ENCODE measurements at places on chromosomes 11 and 22.

DNA sequence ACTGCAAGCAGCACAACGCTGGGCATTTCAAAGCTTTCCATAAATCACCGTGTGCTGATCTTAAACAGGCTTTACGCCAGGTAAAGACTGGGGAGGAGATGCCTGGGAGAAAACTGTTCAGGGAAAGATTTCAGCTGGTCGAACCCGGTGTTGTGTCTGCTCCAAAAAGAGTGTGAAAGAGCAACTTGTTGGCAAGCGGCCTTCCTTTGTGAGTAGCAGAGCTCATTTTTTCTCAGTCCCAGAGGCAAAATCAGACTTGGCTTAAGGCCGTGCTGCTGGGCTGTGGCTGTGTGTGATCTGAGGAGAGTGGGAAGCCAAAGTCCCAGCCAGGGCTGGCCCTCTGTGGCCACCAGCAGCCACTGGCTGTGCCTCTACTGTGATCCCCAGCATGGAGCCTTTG is 75.7 kb upstream of the E2F8 start:
- DNase-seq, result no peak

DNA sequence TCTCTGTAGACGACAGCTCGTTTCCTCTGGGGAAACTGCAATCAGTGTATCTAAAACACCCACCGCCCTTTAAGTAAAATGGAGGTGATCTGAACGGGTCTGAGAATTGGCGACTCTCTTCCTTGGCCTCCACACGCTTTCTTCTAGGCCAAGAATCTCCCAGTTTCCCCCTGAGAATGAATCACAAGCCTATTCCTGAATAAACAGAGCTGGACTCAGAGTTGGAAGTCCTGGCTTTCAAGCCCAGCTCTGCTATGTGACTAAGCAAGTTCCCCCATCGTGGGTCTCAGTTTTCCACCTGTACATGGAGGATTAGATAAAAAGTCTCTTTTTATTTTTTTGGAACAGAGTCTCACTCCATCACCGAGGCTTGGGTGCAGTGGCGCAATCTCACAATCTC is 200.4 kb downstream of the MN1 start:
- DNase-seq, result no peak

DNA sequence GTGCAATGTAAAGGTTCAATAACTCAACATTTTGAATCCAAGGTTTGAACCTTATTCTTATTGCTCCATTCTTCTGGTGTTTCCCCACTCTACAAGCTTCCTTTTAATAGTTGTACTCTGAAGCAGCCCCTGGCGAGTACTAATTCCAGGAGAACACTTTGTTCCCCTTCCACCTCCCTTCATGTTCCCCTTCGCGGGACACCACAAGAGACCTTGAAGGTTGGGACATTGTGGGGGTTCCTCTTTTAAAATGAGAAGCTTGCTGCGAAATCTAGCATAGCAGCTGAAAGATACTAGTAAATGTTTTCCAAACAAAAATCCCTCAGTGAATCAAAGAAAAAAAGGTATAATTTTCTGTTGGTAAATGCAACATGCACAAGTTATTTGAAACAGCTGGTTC is 626.3 kb upstream of the LRRC4C start:
- no peak for DNase-seq

DNA sequence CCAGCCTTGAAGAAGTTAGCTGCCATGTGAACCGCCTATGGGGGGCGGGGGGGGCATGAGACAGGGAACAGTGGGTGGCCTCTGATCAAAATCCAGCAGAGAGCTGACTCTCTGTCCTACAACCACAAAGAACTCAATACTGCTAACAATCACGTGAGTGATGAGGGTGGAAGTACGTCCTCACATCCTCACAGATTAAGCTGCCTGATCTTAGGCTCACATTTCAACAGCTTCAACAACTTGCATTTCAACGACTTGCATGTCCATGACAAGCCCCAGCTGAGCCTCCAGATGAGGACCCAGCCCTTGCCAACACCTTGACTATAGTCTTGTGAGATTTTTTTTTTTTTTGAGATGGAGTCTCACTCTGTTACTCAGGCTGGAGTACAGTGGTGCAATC is 51.6 kb downstream of the CLMP start:
- DNase-seq, result no peak

DNA sequence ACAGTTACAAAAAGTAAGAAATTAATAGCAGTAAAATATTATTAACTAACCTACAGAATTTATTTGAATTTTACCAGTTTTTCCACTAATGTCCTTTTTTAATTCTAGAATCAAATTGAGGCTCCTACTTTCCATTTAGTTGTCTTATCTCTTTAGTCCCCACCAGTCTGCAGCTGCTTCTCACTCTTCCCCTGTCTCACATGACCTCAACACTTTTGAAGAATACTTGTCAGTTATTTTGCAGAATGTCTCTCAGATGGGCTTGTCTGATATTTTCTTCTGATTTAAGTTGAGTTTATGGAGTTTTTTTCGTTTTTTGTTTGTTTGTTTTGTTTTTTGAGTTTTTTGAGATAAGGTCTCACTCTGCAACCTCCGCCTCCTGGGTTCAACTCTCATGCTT is 74.3 kb upstream of the ADORA2A start:
- DNase-seq, result no peak

- no peak for DNase-seq
Measured at GRCh38 chr11:60459345-60459744, 3.7 kb downstream of the MS4A1 start.

GRCh38 chr11:117572129-117572528 is 224.9 kb downstream of the DSCAML1 start:
- DNase-seq, result no peak

- DNase-seq, result no peak
Measured at GRCh38 chr11:22930816-22931594, 70.7 kb upstream of the CCDC179 start.

DNA sequence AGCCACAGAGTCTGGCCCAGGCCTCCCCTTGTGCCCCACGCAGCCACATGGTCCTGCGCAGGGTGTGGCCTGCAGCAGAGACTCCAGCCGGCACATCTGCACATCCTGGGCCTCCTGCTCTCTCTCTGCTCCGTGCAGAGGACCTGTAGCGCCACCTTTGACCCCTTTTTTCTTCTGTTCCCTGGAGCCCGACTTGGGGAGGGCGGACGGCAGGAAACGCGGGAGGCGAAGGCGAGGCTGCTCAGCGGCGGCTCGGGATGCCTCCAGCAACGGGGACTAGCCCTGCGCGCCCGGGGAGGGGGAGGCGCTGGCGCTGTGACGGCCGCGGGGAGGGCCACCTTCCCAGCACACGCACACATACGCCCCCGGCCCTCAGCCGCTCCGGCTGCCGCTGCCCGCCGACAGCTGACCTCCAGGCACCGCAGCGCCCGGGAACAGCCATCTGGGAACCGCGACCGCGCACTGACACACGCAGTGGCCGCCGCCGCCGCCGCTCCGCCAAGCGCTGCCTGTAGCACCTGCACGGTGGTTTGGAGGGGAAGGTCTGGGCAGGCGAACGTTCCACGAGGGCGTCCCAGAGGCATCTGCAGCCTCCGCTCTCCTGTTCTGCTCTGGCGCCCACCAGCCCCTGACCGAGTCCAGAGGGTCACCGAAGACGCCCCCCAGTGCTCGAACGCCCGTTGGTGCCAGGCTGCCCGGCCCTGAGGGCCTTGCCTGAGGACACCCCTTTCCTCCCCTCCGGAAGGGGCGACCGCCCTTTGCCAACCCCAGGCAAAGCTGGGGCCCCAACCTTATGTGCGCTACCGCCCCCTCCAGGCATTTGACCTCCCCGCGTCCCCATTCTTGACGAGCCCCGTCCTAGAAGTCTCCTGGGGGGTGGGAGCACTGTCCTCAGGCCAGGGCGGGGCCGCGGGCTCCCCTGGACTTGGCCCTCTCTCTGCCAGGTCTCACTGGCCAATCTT is 16.9 kb upstream of the C22orf42 start:
- no peak for DNase-seq

GRCh38 chr22:25130462-25130861 is 69.2 kb upstream of the CRYBB3 start:
- DNase-seq, result no peak
